ENCODE measurements at places on chromosomes 2 and 18.
A peak's percentile ranks its signal among the peaks of the same experiment; 100 is the strongest.

- DNase-seq = peak; percentile 51
These were observed 676.1 kb upstream of the CELF4 start for GRCh38 chr18:38241736-38242135.

DNA sequence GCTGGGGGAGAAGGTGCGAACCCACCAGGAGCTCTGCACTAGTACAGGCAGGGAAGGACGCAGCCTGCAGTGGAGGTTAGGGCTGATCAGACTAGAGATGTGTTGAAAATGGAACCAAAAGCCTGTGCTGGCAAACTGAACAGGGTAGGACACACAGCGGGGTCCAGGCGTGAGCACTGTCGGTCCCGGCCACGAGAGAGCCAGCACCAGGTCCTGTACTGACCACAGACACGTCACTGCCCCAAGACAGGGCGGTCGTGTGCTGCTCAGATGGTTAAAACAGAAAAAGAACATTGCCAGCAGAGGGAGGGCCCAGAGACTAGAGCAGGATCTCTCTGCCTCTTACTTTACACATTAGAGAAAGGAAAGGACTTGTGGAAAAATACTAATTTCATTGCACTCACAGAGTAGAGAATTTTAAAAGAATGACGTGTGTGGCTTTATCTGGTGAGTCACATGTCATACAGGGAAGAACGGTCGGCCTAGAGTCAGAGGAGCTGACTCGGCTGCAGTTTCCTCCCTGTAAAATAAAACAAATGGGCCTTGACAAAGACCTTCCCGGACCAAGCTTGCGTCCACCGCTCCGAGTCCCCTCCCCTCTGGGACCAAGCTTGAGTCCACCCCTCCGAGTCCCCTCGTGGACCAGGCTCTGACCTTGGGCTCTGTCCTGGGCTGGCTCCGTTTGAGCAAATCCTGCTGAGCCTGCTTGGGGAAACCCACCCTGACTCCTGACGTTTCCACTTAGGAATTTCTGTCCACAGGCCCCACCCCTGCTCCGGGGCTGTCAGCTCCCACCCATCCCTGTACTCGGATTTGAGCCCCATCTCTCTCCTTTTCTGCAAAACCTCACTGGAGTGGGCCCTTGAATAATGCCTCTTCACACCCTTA, 16.7 kb upstream of the ADI1 start:
- DNase-seq = peak; percentile 93

DNA sequence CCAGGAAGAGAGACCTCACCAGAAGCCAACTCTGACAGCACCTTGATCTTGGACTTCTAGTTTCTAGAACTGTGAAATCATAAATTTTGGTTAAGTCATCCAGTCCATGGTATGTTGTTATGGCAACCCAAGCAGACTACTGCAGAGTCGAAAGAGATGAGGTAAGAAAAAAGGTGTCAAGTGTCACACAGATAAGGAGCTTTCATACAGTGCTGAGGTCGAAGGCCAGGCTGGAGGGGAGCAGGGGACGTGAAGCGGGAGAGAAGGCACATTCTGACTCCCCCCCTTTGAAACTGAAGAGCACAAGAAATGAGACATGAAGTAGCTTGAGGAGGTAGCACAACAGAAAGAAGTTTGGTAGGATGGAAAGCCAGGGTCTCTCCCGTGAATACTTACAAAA, 110.4 kb downstream of the ALK start:
- no peak for DNase-seq

DNA sequence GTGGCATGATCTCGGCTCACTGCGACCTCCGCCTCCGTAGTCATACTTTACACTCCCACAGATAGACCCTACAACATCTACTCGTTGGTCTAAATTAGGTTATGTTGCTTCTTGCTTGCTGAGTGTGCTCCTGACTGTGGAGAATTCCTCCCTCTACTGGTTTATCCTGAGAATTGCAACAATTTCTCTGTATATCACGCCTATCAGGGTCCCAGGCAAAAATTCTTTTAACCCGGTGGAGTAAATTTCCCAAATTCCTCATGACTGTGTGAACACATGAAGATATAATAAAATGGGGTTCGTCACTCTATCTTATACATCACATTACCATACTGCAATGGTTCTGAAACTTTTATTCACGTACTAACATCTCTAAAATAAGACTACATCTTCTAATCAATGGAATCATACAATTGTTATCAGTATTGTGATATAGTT, 156.7 kb downstream of the EVA1A start:
- DNase-seq = peak; percentile 28

GRCh38 chr18:11520536-11520935, 88.9 kb upstream of the SLC35G4 start:
- peak; percentile 31 for DNase-seq

DNA sequence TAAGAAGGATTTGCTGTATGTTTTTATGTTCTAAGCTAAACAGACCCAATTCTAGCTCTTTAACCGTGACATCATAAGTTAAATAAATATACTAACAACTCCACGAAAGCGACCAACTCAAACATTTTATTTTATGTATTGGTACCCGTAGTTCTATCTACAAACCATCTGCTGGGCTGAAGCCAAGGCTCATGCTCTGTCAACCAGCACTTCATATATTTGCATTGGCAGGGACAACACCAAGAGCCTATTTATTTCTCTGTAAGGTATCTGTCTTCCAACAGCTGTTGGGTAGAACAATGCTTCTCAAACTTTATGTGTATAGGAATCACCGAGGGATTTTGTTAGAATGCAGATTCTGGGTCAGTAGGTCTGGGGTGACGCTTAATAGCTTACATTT, 64.5 kb downstream of the PID1 start:
- DNase-seq = no peak

DNA sequence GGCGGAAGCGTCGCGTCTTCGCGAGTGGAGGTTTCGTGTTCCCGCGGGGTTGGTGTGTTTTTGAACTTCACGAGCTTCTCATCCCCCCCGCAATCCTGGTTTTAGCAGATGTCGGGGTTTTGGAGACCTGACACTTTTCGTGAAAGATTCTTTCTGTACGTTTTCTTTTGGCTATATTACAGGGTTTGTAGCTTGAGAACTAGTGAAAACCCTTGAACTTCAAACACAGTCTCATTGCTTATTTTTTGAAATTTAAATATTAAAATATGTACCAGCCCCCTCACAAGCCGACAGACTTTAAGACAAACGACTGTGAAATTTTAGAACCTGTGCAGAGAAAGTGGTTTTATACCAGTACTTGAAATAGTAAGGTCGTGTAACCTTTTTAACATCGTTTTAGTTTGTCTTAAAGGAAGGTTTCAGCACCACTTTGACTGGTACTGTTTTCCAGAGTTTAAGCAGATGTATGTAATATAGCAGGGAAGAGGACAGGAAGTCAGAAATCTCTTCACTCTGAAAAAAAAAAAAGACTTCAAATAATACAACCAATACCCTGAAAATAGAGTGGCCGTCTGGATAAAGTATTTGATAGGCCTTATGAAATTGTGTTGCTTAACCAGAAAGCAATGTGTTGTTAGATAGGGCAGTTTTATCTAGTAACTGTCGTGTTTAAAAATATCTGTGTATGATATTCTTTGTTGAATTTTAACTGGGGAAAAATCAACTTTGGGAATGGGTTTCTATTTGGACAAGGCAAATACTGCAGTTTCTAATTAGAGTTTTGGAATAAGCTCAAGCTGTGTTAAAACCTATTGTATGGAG, 1.4 kb downstream of the SPATS2L start:
- DNase-seq = no peak

GRCh38 chr2:241061275-241061674, 40.8 kb downstream of the MTERF4 start:
- no peak for DNase-seq

GRCh38 chr2:120863661-120864320, 128.1 kb downstream of the GLI2 start:
- DNase-seq = peak; percentile 72

GRCh38 chr2:162768656-162769055, 69.9 kb downstream of the KCNH7 start:
- DNase-seq = no peak

GRCh38 chr2:170218931-170219330, 41.0 kb downstream of the MYO3B start:
- DNase-seq = no peak

DNA sequence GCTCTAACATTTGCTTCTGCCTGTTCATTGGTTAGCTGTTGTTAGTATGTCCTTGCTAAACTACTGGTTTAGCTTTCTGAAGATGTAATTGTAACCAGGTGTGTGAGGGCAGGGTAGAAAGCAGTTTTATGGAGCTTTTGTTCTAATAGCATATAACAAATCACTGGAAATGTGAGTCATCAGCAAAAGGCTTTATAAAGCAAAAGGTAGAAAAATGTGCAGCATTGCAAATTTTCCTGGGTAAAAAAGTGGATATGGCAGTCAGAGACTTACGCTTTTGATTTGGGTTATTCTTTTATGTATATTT, 85.3 kb downstream of the ZNF407 start:
- DNase-seq = no peak

- no peak for DNase-seq
These were observed 226.1 kb upstream of the TRIB2 start for GRCh38 chr2:12490641-12491040.

DNA sequence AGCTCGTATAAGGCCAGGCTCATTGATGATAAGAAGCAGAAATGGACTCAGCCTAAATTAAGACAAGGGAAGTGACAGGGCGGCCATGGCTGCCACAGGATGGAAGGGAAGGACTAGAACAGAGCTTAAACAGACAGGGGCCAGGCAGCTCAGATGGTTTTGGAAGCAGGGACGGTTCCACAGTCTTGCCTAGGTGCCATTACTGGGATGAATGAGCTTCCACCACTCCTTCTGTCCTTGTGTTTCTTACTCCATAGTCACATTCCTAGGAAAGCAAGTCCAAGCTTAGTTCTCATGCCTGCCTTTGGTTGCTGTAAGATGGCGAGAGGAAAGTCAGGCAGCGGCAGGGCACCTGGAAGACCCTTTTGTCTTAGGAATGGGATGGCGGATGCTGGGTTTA, 11.9 kb downstream of the GNLY start:
- DNase-seq = no peak

DNA sequence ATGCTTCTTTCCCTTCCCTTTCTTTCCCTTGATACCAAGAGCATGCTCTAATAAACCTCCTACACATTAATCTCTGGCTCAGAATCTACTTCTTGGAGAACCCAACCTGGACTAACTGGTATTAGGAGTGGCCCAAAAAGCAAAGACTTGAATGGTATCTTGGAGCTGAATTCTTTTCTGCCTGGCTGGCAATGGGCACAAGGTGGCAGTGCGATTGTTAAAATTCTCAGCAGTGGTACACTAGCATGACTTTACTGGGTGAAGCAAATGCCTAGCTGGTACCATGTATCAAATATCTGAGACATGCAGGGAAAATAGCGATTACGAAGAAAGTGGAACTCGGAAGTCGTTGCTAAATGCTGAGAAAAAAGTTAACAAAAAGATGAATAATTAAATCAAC, 376.1 kb downstream of the XIRP2 start:
- no peak for DNase-seq

DNA sequence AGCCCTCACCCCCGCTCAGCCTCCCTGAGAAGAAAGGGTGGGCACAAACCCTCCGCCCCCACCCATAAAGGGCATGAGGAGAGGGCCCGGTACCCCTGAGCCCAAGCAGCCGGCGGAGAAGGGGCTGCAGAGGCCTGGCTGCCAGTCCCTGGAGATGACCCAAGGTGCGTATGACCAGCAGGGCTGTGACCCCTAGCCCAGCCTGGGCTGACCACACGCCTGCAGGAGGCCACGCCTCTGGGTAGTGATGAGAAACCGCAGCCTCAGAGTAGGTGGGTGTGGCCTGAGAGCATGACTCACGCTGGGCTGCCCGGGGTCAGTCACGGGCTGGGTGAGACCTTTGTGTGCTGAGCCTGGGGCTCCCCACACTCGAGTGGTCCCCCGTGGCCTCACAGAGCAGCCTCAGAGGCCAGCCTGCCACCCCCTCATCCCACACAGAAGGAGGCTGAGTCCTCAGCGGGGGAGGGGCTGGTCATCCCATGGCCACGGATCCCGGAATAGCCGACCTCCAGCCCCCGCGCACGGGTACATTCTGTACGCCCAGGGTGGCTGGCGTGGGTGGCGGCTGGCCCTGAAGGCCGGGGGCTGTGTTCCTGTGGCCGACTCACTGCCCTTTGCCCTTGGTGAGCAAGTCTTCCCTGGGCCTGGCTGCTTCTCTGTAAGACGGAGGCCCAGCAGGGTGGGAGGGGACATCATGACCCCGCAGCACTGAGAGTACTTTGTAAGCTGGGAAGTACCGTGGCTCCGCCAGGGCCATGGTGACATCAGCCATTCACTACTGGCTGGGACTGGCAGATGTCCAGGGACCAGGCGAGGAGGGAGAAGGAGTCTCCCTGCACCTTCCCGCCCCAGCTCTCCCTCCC, 110.8 kb upstream of the OTOS start:
- peak; percentile 89 for DNase-seq

DNA sequence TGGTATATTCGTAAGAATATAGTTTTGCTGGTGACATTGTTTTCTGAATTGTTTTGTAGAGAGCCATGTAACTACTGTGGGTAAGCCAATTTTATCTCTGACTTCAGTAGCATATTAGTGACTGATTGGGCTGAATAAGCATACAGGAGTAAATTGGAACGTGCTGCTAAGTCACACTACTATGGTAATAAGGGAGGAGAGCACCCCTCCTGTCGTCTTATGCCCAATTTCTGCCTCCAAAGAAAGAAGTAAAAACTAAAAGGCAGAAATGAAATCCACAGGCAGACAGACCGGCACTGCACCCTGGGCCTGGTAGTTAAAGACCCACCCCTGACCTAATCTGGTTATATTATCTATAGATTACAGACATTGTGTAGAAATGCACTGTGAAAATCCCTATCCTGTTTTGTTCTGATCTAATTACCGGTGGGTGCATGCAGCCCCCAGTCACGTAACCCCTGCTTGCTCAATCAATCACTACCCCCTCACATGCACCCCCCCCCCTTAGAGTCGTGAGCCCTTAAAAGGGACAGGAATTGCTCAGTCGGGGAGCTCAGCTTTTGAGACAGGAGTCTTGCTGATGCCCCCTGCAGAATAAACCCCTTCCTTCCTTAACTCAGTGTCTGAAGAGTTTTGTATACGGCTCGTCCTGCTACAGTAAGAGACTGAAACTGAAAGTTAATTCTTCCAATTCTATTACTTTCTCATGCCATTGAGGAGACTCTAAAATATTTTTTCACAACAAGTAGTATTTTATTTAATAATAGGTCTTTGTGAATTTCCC, 167.0 kb downstream of the ZNF804A start:
- DNase-seq = no peak

GRCh38 chr2:224986477-224986876, 55.8 kb downstream of the DOCK10 start:
- DNase-seq = no peak

- DNase-seq = no peak
These were observed 70.2 kb upstream of the EMILIN2 start for GRCh38 chr18:2776601-2777000.

GRCh38 chr2:25228848-25229278, 60.5 kb upstream of the POMC start:
- DNase-seq = peak; percentile 61

Measured in brain microvascular endothelial cell (primary cell).